Stimulated activated CD4-positive, alpha-beta T cell treated with anti-CD3 and anti-CD28 coated beads, Interleukin-1b, Interleukin-23, amount 100 ng/mL, for 4 hours (primary cell): ENCODE measurements at places on chromosomes 7 and 10.

DNA sequence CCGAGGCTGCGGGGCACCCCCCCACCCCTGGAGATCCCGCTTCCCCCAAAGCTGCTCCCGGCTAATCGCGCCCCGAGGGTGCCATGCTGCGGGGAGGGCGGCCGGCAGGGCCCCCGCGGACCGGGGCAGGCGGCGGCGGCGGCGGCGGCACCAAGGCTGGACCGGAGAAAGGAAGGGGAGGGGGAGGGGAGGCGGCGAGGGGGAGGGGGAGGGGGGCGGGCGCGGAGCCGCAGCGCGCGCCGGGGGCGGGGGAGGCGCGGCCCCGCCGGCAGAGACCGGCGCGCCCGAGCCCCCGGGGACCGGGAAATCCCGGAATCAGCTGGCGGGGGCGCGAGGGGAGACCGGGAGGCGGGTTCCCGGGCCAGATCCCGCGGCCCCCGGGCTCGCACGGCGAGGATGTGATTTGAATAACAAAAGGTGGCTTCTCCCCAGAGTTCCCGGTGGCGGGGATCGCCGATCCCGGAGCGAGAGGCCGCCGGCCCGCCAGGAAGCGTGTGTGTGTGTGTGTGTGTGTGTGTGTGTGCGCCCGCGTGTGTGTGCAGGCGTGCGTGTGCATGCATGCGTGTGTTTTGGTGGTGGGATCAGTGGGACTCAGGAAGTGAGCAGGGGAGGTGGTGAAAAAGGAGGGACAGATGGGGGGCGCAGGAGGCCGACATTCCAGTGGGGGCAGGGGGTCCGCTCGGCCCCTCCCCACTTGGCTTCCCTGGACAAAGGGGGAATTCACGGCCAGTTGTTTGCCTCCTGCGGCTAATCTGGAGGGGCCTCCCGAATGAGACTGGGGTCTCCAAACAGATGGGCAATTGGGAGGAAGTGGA is 99.5 kb downstream of the HIP1 start:
- DNase-seq = no peak

GRCh38 chr10:60246382-60246781 is 143.3 kb downstream of the ANK3 start:
- no peak for DNase-seq

DNA sequence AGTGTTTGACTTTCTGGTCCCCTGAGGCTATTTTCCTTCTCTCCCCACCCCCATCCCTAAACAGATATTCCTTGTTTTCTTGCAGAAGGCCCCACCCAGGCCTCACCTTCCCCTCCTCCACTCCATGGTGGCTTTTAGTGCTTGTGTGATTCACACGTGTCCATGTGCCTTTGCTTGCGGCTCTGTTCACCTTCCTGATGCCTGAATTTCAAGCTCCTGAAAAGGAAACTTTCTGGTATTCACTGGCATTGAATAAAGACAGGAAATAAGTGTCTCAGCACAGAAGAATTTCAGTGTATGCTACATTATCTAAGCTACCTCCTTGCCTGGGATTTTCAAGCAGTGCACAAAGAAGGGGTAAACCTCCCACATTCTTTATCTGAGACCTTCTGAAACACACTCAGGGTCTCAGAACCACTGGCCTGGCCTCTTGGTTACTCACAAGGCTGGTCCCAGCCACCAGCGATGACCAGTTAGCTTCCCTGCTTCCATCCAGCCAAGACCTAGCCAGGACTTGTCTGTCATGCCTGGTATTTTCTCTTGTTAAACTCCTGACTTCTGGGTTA is 17.2 kb upstream of the UBE2H start:
- no peak for DNase-seq

- DNase-seq = no peak
Measured at GRCh38 chr10:120131183-120131582, 238.7 kb downstream of the SEC23IP start.
